ENCODE measurements at places on chromosomes 6 and 20.

DNA sequence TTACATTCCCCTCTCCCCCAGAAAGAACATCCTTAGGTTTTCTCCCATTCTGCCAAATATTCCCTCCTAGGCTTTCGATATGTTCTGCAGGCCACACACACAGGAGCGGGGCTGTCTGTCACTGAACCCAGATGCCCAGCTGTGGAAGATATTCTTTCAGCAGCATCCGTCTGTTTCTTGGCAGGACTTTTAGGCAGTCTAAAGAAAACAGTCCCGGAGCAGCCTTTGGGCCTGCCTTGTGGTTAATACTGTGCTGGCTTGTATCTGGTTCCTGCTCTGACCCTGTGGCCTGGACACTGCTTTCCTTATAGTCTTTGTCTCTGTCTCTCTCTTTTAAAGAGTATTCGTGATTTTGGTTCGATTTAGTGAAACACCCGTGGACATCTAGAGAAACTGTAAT, 94.6 kb upstream of the SUPT3H start:
- H3K4me1 ChIP-seq: peaks cover 19% of the 10 kb centered on the region
- H3K36me3 ChIP-seq: peaks cover 21% of the 10 kb centered on the region
- no peaks in the 10 kb centered on the region for H3K27me3 ChIP-seq
- DNase-seq: no peak
- no peak overlapping the region for H3K4me3 ChIP-seq

- H3K4me1 ChIP-seq: no peaks in the 10 kb centered on the region
- H3K27ac ChIP-seq: no peak overlapping the region
- no peak overlapping the region for H3K4me3 ChIP-seq
- no peak for DNase-seq
- H3K27me3 ChIP-seq: no peaks in the 10 kb centered on the region
Measured at GRCh38 chr6:55319961-55320695, 7.1 kb upstream of the GFRAL start.

- H3K36me3 ChIP-seq: peaks cover 29% of the 10 kb centered on the region
- no peak overlapping the region for H3K27ac ChIP-seq
- no peaks in the 10 kb centered on the region for H3K27me3 ChIP-seq
- H3K4me3 ChIP-seq: no peak overlapping the region
Measured at GRCh38 chr20:44961870-44962267, 1.7 kb upstream of the TOMM34 start.

- no peak for DNase-seq
- H3K36me3 ChIP-seq: no peaks in the 10 kb centered on the region
- H3K4me1 ChIP-seq: no peaks in the 10 kb centered on the region
- H3K4me3 ChIP-seq: no peak overlapping the region
- H3K27me3 ChIP-seq: peaks cover 2% of the 10 kb centered on the region
- H3K27ac ChIP-seq: no peak overlapping the region
Measured at GRCh38 chr6:132089173-132089572, 138.0 kb upstream of the CCN2 start.

- H3K4me1 ChIP-seq: no peaks in the 10 kb centered on the region
- no peak overlapping the region for H3K4me3 ChIP-seq
- no peak overlapping the region for H3K27ac ChIP-seq
- H3K36me3 ChIP-seq: no peaks in the 10 kb centered on the region
Measured at GRCh38 chr6:165701564-165702354, 38.7 kb upstream of the PDE10A start.

DNA sequence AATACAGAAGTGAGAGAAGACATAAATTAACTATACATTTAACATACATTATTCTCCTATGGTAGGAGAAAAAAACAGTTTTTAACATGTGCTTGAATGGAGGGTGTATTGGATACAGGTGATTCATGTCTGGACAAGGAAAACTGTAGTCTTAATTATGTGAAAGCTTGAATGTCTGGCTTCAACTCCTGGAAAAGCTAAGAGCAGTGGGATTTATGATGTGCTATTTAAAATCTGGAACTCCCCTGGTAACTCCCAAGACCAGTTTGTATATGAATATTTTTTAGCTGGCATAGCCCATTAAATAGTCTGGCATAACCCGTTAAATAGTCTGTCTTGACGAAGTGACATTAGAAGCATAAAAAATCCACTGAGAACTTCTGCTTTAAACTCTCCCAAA, 410.0 kb upstream of the PTCHD4 start:
- H3K27ac ChIP-seq: no peak overlapping the region
- H3K36me3 ChIP-seq: no peaks in the 10 kb centered on the region
- H3K4me3 ChIP-seq: no peak overlapping the region
- H3K27me3 ChIP-seq: no peaks in the 10 kb centered on the region
- H3K4me1 ChIP-seq: no peaks in the 10 kb centered on the region

DNA sequence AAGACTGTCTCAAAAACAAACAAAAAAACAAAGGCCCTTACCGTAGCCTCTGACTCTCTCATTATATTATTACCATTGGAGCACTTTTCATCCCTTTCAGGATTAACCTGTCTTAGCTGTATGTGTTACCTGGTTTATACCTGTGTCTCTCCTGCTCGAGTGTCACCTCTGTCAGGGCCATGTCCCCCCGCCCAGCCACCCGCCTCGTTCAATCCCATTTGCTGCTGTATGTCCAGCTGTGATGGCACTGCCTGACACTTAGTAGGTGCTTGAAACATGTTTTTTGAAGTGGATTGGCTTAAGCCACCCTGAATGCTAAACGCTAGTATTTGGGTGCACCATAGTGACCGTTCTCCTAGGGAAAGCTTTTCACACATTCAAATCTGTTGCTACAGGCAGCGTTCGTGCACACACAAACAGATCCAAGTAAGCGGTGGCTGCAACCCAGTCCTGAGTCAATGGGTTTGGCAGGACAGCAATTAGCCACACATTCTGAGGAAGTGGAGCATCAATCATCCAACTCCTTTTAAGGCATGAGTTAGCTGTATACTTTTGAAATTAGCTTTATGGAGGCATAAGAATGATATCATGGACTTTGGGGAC, 98.9 kb upstream of the ZNF217 start:
- no peak for DNase-seq
- H3K4me1 ChIP-seq: peaks cover 42% of the 10 kb centered on the region
- no peaks in the 10 kb centered on the region for H3K36me3 ChIP-seq
- no peak overlapping the region for H3K4me3 ChIP-seq
- no peaks in the 10 kb centered on the region for H3K27me3 ChIP-seq

GRCh38 chr20:48335308-48336050, 492.3 kb downstream of the PREX1 start:
- H3K36me3 ChIP-seq: no peaks in the 10 kb centered on the region
- peaks cover 9% of the 10 kb centered on the region for H3K27me3 ChIP-seq
- H3K27ac ChIP-seq: no peak overlapping the region
- H3K4me1 ChIP-seq: no peaks in the 10 kb centered on the region
- no peak for DNase-seq

DNA sequence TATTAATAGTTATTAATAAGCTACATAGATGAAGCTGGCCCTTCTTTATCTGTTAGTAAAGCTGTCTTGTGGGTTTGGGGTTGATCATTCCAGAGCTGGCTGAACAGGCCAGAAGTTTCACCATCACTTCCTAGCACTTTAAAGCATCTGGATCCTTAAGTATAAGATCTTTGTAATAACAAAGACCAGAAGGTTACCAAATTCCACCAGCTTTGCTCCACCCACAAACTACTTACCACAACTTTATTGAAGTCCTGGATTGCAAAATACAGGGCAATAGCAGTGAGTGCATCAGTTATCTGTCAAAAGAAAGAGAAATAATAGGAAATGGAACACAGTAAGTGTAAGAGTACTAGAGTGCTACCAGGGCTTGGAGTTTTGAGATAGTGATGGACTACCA, 33.0 kb downstream of the PIGU start:
- DNase-seq: no peak
- no peaks in the 10 kb centered on the region for H3K27me3 ChIP-seq
- peaks cover 1% of the 10 kb centered on the region for H3K36me3 ChIP-seq

- H3K4me1 ChIP-seq: no peaks in the 10 kb centered on the region
- H3K4me3 ChIP-seq: no peak overlapping the region
- H3K27ac ChIP-seq: no peak overlapping the region
- DNase-seq: no peak
- H3K27me3 ChIP-seq: no peaks in the 10 kb centered on the region
- no peaks in the 10 kb centered on the region for H3K36me3 ChIP-seq
Measured at GRCh38 chr20:21840991-21841390, 135.5 kb downstream of the PAX1 start.

GRCh38 chr20:13322198-13322597, 101.1 kb downstream of the ISM1 start:
- peaks cover 13% of the 10 kb centered on the region for H3K4me1 ChIP-seq
- H3K27me3 ChIP-seq: peaks cover 7% of the 10 kb centered on the region
- no peaks in the 10 kb centered on the region for H3K36me3 ChIP-seq
- H3K27ac ChIP-seq: no peak overlapping the region
- DNase-seq: no peak
- no peak overlapping the region for H3K4me3 ChIP-seq

GRCh38 chr6:89034586-89035251, 45.8 kb upstream of the PNRC1 start:
- peaks cover 4% of the 10 kb centered on the region for H3K27me3 ChIP-seq
- no peaks in the 10 kb centered on the region for H3K4me1 ChIP-seq
- DNase-seq: no peak
- no peaks in the 10 kb centered on the region for H3K36me3 ChIP-seq

- no peak overlapping the region for H3K27ac ChIP-seq
- peaks cover 45% of the 10 kb centered on the region for H3K36me3 ChIP-seq
- H3K4me1 ChIP-seq: peaks cover 38% of the 10 kb centered on the region
- no peak overlapping the region for H3K4me3 ChIP-seq
- H3K27me3 ChIP-seq: no peaks in the 10 kb centered on the region
Measured at GRCh38 chr6:30200551-30201281, 12.5 kb downstream of the TRIM26 start.
